ENCODE measurements at places on chromosomes 1 and 21.

GRCh38 chr1:192516776-192517297 is 58.7 kb upstream of the RGS1 start:
- DNase-seq, result peak; percentile 80

- no peak for DNase-seq
These were observed 84.2 kb downstream of the RABGAP1L start for GRCh38 chr1:174243451-174244000.

GRCh38 chr1:167121375-167122120 is 27.7 kb downstream of the STYXL2 start:
- peak; percentile 27 for DNase-seq

DNA sequence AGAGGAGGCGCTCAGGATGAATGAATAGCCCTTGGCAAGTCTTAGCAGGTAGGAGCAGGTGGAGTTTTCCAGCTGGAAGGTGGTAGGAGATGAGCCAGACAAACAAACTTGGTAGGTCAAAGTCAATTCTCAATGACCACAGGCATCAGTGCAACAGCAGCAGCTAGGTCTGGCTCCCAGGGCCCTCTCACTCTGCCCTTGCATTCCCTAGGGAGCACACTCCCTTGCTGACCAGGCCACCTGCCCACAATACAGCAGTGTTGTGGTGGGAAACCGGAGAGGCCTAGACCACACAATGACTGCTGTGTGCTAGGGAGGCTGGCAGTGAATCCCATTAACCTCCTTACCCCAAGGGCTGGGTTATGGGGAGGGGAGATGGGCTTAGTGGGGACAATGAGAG is 13.0 kb upstream of the PAQR6 start:
- no peak for DNase-seq

- DNase-seq, result no peak
These were observed 163.4 kb upstream of the CACNA1E start for GRCh38 chr1:181319907-181320306.

- DNase-seq, result no peak
These were observed 245.7 kb upstream of the JUN start for GRCh38 chr1:59029411-59030167.

DNA sequence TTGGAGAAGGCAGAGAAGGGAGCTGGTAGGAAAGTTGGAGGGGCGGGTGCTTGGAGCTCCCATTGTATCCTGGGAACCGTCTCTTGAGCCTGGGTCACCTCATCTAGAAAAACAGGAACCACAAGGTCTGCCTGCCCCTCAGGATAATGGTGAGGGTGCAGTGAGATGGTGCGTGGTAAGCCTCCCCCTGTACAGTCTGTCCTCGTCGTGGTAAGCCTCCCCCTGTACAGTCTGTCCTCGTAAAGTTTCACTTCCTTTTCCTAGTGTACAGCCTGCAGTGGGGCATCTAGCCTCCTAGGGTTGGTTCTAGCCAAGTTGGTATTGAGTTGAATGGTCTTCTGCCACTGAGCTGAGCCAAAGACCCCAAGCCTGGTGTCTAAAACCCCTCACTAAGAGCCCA is 66.5 kb upstream of the IGSF21 start:
- DNase-seq, result peak; percentile 25

GRCh38 chr1:213474054-213474453 is 423.0 kb downstream of the RPS6KC1 start:
- DNase-seq, result no peak

DNA sequence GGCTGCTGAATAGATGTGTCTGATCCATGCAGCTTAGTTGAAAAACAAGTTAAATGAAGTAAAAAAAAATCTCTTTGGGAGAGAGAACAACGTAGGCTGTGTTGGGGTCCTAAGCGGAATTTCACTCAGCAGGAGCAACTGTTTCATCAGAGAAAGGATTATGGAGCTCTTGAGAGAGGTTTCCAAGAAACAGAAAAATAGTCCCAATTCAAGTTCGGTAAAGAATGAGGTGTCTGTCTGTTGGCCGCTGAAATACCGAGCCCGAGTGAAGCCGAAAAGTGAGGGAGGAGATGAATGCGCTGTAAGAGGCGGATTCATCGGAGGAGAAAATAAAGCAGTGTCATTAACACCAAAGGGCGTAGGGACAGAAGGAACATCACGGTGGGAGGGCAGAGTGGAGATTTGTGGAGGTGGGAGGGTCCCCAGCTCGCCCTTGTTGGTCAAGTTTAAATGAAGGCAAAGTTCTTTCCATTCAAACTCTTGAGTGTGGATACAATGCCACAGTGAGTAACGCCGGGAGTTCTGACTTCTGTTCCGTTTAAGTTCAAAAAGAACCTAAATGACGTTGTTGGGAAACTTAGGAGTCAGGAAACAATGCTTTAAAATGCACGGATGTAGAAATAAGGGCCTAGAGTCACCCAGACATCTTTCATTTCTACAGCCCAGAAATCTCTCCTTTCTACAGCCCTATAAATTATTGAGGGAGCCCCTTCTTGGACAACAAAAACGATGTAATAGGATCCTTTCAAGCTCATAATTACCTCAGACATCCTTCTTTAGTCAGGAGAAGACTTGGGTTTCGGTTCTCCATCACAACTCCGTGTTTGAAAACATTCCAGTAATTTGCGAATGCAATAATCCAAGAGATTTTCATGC is 15.6 kb upstream of the SLC45A1 start:
- no peak for DNase-seq

- no peak for DNase-seq
These were observed 15.6 kb downstream of the PAX7 start for GRCh38 chr1:18646091-18646785.

DNA sequence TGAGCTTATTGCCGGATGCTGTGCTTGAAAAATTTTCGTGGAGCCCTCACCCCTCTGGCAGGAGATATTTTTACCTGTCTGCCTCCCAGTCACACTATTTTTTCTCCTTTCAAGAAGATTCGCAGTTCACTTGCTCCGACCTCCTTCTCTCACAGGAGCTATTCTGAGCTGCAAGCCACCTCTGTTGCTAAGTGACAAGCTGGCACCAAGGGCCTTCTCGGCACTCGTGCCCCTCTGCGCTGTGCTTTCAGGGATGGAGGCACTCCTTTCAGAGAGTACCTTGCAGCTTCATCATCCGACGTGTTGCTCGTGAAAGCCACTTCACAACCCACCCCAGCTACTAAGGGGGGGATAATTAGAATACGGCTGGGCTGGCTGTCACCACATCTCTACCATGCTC is 11.6 kb downstream of the SLC6A17 start:
- no peak for DNase-seq

DNA sequence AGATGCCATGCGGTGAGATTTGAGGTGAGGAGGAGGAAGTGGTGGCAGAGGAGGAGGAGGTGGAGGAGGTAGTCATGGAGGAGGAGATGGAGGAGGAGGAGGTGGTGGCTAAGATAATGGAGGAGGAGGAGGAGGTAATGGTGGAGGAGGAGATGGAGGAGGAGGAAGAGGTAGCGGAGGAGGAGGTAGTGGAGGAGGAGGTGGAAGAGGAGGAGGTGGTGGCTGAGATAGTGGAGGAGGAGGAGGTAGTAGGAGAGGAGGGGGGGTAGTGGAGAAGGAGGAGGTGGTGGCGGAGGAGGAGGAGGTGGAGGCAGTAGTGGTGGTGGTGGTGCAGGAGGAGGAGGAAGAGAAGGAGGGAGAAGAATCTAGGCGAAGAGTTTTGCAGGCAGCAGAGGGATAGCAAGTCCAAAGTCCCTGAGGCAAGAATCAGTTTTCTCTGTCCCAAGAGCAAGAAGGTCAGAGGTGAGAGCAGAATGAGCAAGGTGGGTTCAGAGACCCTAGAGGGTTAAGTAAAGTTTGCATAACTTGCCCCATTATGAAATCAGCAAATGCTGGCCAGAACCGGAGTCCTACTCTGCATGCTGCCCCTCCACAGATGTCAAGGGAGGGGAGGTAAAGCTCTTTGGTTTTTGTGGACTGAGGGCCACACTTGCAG is 38.9 kb upstream of the GNPAT start:
- DNase-seq, result no peak

DNA sequence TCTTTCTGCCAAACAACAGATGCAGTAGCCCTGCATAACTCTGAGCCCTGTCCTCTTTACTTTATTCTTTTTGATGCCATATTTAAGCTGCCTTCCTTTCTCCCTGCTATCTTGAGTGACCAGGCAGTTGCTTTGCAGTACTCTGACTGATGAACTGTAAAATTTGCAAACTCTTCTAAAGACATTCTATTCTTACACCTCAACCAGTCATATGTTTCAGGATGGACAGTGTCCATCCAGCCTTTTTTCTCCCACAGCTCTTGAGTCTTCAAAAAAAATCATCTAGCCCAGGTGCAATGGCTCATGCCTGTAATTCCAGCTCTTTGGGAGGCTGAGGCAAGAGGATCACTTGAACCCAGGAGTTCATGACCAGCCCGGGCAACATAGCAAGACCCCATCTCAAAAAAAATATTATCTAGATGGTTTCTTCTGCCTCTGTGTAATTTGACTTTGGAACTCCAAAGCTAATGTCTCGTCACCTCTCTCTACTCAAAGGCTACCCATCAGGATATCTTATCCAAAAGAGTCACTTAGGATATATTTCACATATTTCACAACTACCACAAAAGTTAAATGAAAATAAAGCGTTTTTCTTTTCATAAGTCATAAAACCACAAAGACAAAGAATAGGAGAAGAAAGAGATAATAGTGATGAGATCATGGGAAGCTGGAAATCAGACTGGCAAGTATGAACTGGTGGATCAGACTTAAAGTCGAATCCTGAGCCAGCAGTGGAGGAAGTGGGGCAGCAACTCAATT is 54.6 kb upstream of the IPO9 start:
- no peak for DNase-seq

DNA sequence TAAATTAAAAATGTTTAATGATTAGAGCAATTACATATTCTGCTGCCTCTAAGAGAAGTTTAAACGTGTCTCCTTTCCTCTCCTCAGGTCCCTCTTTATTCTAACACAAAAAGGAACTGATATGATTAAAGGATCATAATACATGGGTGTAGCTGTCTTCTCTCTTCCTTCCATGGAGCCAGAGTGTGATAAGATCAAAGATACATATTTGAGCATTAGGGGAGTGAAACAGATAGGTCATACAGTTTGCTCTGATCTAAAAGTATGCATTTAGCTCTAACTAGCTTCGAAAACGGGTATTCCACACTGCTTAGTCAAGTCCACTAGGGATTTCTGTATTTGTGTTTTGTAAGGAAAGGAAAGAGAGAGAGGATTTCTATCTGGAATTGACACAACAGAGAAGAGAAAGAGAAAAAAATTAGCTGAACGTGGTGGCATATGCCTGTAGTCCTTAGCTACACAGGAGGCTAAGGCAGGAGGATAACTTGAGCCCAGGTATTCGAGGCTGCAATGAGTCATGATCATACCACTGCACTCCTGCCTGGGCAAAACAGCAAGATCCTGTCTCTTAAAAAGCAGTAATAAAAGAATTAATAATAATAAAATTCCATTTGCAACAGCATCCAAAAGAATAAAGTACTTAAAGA is 63.1 kb downstream of the CDC42BPA start:
- DNase-seq, result no peak

Measured in CD4-positive, alpha-beta T cell treated with Interleukin-15 for 1 hour (primary cell).